Esophagus muscularis mucosa (tissue), 4 donors: ENCODE measurements at places on chromosomes 16 and 17. TPM values are rescaled to one million over a fixed set of nuclear protein-coding genes. Genes with fewer than 3 reads are reported as not detected.

GRCh38 chr16:58679763-58680162 lies 4.8 kb downstream of the SLC38A7 start:
- H3K36me3 ChIP-seq, result peaks cover 55% of the 10 kb centered on the region
- DNase-seq, result no peak
- no peaks in the 10 kb centered on the region for H3K27me3 ChIP-seq
- H3K4me1 ChIP-seq, result peaks cover 12% of the 10 kb centered on the region
- no peak overlapping the region for H3K4me3 ChIP-seq
- no peak overlapping the region for H3K27ac ChIP-seq

- peaks cover 52% of the 10 kb centered on the region for H3K4me1 ChIP-seq
- peak overlapping the region; percentile 94 for H3K27ac ChIP-seq
- peak overlapping the region; percentile 80 for H3K4me3 ChIP-seq
- H3K36me3 ChIP-seq, result peaks cover 27% of the 10 kb centered on the region
- H3K27me3 ChIP-seq, result no peaks in the 10 kb centered on the region
These were observed 1.2 kb downstream of the TRIM65 start for GRCh38 chr17:75895370-75896155.

CLEC3A gene
- total RNA-seq, result not detected

GRCh38 chr17:57866319-57866718 lies 16.5 kb upstream of the MRPS23 start:
- H3K4me1 ChIP-seq, result peaks cover 66% of the 10 kb centered on the region
- DNase-seq, result no peak
- peaks cover 53% of the 10 kb centered on the region for H3K36me3 ChIP-seq

DNA sequence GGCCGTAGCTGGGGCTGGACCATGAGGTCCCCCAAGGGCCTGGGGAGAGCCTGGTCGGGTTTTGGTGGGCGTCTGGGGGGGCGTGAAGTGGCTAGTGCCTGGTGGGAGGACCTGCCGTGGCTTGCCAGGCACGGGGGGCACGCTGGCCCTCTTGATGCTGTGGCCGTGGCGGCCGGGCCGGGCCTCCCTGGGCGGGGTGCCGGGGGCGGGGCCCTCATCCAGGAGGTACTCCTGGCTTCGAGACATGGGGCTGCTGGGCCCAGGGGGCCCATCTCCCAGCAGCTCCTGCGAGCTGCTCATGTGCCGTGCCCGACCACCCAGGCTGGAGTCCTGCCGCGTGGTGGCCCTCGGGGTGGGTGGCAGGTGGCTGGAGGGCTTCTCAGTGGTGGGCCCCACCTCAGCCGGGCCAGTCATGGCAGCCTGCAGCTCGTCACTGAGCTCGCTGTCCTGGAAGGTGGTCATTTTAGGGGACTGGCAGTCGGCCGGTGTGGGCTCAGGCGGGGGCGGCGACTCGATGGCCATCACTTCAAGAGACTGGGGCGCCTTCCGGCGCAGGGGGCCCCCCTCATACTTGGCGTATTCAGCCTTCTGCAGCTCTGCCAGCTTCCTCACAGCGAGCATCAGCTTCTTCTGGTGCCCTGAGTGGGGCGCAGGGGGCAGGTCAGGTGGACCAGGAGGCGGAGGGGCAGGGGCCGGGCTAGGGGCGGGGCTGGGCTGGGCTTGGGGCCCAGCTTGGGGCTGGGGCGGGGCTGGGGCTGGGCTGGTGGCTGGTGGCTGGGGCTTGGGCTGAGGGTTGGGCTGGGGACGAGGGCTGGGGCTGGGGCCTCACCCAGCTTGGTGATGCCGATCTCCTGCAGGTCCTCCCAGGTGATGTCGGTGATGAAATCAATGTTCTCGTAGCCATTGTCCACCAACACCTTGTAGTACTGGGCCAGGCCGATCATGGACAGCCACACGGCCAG lies 15.2 kb downstream of the CASKIN1 start:
- H3K27me3 ChIP-seq, result peaks cover 13% of the 10 kb centered on the region
- no peak overlapping the region for H3K4me3 ChIP-seq
- no peak for DNase-seq
- no peak overlapping the region for H3K27ac ChIP-seq

- H3K27me3 ChIP-seq, result no peaks in the 10 kb centered on the region
- H3K36me3 ChIP-seq, result no peaks in the 10 kb centered on the region
- DNase-seq, result no peak
- H3K27ac ChIP-seq, result no peak overlapping the region
- no peaks in the 10 kb centered on the region for H3K4me1 ChIP-seq
- no peak overlapping the region for H3K4me3 ChIP-seq
These were observed 18.1 kb downstream of the KCNJ2 start for GRCh38 chr17:70187383-70187782.
